Activated CD8-positive, alpha-beta T cell treated with anti-CD3 and anti-CD28 coated beads, Interleukin-2, amount 10 ng/mL, durations not matched to agents 7 days and 5 days (primary cell): ENCODE measurements at places on chromosomes 2 and 18.

- no peak overlapping the region for H3K4me3 ChIP-seq
- H3K36me3 ChIP-seq: no peaks in the 10 kb centered on the region
- DNase-seq: no peak
- H3K4me1 ChIP-seq: no peaks in the 10 kb centered on the region
- H3K27me3 ChIP-seq: no peaks in the 10 kb centered on the region
- H3K27ac ChIP-seq: no peak overlapping the region
Measured at GRCh38 chr2:229235131-229235914, 35.8 kb downstream of the PID1 start.

GRCh38 chr2:209424199-209424701, 403 bp downstream of the MAP2 start:
- no peaks in the 10 kb centered on the region for H3K36me3 ChIP-seq
- DNase-seq: no peak
- H3K27ac ChIP-seq: no peak overlapping the region
- H3K27me3 ChIP-seq: peaks cover 20% of the 10 kb centered on the region
- H3K4me3 ChIP-seq: peak overlapping the region; percentile 64

GRCh38 chr2:16948710-16949109, 283.1 kb upstream of the CYRIA start:
- no peaks in the 10 kb centered on the region for H3K27me3 ChIP-seq
- DNase-seq: no peak
- no peaks in the 10 kb centered on the region for H3K4me1 ChIP-seq
- H3K4me3 ChIP-seq: no peak overlapping the region
- no peaks in the 10 kb centered on the region for H3K36me3 ChIP-seq
- H3K27ac ChIP-seq: no peak overlapping the region

GRCh38 chr2:234436482-234436837, 60.4 kb downstream of the ARL4C start:
- peak overlapping the region; percentile 52 for H3K27ac ChIP-seq
- peaks cover 65% of the 10 kb centered on the region for H3K4me1 ChIP-seq
- H3K36me3 ChIP-seq: peaks cover 4% of the 10 kb centered on the region
- H3K4me3 ChIP-seq: no peak overlapping the region
- no peaks in the 10 kb centered on the region for H3K27me3 ChIP-seq

DNA sequence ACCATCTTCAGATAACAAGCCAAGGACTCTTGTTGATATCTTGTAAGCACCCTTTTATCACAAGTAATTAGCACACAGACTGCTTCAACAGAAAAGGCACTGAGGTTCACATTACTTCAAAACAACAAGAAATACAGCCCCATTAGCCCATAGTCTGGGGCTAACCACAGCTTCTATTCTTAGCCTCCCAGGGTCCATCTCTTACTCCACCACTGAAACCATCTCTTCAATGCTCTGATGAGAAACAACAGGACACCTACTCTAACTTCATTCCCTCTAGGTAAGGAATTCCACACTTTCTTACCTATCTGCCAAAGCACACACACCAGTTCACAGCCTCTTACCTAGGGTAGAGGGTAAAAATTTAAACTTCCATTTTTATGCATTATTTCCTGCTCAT, 26.4 kb upstream of the CYTIP start:
- peaks cover 30% of the 10 kb centered on the region for H3K36me3 ChIP-seq
- H3K4me3 ChIP-seq: peak overlapping the region; percentile 72
- DNase-seq: no peak
- H3K4me1 ChIP-seq: peaks cover 93% of the 10 kb centered on the region

DNA sequence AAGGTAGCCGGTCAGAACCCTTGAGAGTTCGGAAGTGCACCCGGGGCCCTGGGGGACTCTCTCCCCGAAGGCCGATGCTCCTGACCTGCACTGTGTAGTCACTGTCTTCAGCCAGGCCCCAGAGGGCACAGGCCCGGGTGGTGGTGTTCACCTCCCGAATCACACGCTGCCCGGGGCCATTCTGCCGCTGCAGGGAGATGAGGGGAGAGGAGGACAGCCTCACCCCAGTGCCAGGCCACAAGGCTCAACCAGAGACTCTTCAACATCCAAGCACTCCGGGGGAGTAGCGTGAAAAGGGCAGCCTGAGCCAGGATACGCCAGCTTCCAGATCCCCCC, 1.1 kb downstream of the FNDC4 start:
- H3K4me3 ChIP-seq: no peak overlapping the region
- H3K27ac ChIP-seq: no peak overlapping the region
- no peaks in the 10 kb centered on the region for H3K36me3 ChIP-seq
- peaks cover 31% of the 10 kb centered on the region for H3K4me1 ChIP-seq
- no peak for DNase-seq

DNA sequence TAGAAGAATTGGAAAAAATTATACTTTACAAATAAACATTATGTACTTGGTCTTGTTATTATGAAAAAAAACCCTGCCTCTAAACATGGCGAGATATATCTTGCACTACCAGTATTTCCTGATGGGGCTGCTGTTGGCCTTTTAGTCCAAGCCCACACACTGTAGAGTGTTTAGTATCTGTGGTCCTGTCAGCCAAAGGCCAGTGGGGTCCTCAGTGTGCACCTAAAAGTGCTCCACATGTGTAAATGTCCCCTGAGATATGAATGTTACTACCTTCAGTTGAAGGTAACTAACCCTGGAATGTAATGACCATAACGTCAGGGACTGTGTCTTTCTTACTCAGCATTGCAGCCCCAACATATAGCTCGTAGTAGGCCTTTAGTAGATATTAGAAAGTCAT, 71.1 kb upstream of the HK2 start:
- H3K4me3 ChIP-seq: no peak overlapping the region
- H3K4me1 ChIP-seq: peaks cover 17% of the 10 kb centered on the region
- H3K36me3 ChIP-seq: no peaks in the 10 kb centered on the region

DNA sequence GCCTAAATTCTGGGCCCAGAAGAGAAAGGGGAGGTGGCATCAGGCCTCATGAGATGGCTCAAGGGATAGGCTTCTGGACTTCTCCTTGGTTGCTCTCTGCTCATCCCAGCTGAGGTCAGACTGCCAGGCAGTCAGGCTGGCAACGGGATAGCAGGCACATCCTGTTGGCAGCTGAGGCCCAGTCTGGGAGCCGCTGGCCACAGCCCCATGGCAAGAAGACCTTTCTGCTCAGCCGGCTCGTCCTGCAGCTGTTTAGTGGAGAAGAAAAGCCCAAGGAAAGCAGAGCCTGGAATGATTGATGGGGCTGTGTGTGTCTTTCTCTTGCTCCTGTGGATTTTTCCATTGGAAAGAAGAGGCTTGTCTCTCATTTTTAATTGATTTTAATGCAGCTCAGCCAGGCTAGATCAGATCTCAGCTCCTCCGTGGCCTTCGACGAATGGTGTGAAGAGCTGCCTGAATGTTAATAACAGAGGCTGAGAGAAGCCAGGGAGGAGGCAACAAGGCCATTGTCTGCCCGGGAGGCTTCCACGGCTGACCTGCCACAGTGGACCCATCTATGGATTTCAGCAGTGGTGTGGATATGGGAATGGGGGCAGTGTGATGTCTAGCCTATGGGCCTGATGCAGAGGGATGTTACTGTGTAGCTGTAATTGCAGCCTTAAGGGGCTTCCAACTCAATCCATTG, 99.5 kb downstream of the HS1BP3 start:
- no peak overlapping the region for H3K4me3 ChIP-seq
- peaks cover 2% of the 10 kb centered on the region for H3K27me3 ChIP-seq
- H3K4me1 ChIP-seq: peaks cover 3% of the 10 kb centered on the region

- no peaks in the 10 kb centered on the region for H3K36me3 ChIP-seq
- H3K27me3 ChIP-seq: no peaks in the 10 kb centered on the region
- H3K27ac ChIP-seq: no peak overlapping the region
- no peak overlapping the region for H3K4me3 ChIP-seq
Measured at GRCh38 chr2:172643142-172643541, 87.3 kb downstream of the PDK1 start.

- H3K4me3 ChIP-seq: no peak overlapping the region
- H3K4me1 ChIP-seq: peaks cover 25% of the 10 kb centered on the region
- H3K27me3 ChIP-seq: peaks cover 10% of the 10 kb centered on the region
- H3K36me3 ChIP-seq: no peaks in the 10 kb centered on the region
- no peak for DNase-seq
Measured at GRCh38 chr2:205659922-205660321, 22.4 kb upstream of the NRP2 start.

GRCh38 chr2:162401871-162402270, 57.9 kb downstream of the GCA start:
- no peak overlapping the region for H3K4me3 ChIP-seq
- H3K27ac ChIP-seq: no peak overlapping the region
- no peak for DNase-seq
- H3K27me3 ChIP-seq: peaks cover 10% of the 10 kb centered on the region
- no peaks in the 10 kb centered on the region for H3K36me3 ChIP-seq
- H3K4me1 ChIP-seq: no peaks in the 10 kb centered on the region

DNA sequence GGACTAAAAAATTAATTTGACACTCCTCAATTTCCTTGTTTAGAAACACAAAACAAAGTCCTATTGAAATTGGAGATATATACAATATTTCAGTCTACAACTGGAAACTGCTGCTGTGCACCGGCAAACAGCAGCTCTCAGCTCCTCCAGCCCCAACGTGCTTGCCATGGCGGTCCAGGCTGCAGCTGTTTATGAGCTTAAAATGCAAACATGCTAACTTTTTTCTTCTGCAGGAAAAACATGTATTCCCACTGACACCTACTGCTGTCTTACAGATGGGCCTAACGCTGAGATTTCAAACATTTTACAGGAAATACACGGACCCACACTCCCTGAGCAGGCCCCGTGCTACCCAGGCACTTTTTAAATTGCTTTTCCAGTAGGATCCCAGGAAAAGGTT, 195.5 kb downstream of the BCL11A start:
- peaks cover 15% of the 10 kb centered on the region for H3K27me3 ChIP-seq
- no peak for DNase-seq
